ENCODE measurements at places on chromosomes 2 and 18.

DNA sequence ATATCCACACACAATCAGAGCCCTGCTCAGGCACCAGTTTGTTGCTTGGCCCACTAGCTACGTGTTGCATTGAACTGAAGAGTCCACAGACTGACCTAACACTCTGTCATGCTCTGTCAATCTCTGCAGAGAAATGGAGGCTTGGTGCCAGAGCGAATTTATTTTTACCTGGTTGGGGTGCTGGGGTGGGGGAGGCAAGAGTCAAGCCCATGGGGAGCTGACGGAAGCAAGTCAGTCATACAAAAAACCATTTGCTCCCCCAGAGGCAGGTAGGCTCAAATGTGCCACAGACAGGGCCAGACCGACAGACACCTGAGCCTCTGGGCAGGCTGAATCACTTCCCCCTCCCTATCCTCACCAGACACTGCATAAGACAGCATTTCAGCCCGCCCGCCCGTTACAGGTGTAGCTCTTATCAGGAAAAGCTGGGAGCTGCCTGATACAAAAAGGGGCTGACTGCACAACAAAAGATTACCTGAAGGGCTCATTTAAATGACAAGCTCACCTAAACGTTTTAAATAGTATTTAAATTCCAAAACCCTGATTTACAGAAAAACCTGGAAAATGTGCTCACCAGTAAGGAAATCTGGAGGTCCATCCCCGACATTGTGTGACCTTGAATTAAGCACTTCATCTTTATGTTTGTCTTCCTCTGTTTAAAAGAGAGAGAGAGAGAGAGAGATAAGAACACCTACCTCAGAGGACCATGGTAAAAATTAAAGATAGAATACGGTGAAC is 2.1 kb upstream of the PCBP1 start:
- DNase-seq, result no peak

DNA sequence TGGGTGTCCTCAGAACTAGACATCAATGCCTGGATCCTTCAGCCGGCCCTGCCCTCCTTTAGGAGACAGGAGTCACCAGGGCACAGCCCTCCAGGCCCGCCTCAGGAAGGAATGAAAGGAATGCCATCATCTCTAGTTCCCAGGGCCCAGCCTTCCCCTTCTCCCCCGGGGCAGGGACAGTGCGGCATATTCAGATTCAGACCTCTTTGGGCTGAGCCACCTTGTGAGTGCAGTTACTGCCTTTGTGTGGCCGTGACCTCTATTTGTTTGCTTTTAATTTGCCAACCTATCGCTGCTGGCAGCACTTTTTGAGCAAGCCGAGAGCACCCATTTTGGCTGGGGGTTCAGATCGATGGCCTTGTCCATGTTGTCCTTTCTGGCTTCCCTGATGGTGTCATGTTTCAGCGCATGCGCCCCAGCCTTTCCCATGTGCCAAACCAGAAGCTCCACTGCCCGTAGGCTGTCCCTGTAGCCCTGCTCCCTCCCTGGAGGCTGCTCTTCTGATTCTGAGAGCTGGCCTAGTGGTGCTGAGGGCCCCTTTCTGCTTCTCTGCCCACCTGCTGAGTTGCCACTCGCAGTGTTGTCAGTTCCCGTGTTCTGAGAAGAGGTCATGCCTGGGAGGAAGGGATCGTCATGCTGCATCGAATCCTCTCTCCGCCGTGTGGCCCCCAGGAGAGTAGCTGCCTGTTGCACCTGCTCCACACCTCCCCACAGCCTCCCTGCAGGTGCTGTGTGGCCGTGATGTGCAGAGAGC is 10.9 kb downstream of the ANKRD23 start:
- peak; percentile 74 for DNase-seq

DNA sequence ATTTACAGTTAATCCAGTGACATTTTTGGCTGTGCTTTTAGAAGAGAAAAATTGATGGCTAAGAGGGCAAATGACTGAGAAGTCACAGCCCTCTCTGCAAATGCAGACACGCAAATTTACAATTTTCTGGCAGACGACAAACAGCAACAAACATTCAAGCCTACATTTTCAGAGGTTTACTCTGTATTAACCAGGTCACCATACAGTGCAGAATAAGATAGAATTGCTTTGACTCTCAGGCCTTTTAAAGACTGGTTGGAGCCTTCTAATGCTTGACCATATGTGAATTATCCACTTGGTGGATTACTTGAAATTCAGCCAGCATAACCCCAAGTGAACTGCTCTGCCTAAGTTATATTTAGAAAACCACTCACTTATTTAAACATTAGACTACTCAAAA is 280.9 kb upstream of the STON1 start:
- peak; percentile 3 for DNase-seq

DNA sequence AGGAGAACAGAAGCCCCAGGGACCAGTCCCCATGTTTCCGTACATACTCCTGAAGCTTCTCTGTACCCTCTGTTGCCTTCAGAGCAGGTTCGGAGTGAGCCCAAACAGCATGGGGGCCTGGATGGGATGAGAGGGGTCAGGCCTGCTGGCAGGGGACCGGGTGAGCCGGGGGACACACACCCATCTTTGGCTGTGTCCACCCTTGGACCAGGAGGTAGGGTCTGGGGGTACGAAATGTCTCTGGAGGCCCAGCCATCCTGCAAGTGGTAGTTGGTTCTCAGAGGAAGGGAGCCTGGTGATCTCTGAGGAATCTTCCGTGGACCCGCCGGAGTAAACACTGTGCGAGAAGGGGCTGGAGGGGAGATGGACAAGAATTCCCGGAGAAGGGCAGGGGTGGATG is 15.3 kb downstream of the FBLN7 start:
- no peak for DNase-seq

GRCh38 chr18:44171301-44171700 is 509.4 kb upstream of the SETBP1 start:
- DNase-seq, result no peak

- DNase-seq, result no peak
These were observed 46.1 kb downstream of the EDAR start for GRCh38 chr2:108942888-108943287.

GRCh38 chr2:172698041-172698863 is 37.4 kb upstream of the RAPGEF4 start:
- DNase-seq, result peak; percentile 59

DNA sequence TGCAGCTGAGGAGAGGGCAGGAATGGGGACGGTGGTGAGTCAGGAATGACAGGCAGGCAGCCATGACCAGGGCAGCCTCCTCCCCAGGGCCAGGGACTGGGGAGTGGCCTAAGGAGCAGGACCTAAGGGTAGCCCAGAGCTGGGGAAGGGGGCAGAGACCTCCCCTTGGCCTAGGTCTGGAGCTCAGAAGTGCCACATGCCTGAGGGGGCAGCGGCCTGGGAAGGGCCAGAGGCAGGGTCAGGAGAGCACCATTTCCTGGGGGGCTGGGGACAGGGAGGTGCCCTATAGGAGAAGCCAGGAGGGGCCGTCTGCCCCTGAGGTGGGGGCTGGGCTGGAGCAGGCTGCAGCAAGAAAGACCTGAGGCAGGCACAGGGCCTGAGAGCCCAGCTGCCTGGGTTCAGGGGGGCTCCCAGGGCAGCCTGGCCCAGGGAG is 20.9 kb downstream of the CFLAR start:
- DNase-seq, result no peak

- no peak for DNase-seq
These were observed 22.6 kb downstream of the CHMP1B start for GRCh38 chr18:11873670-11874340.

DNA sequence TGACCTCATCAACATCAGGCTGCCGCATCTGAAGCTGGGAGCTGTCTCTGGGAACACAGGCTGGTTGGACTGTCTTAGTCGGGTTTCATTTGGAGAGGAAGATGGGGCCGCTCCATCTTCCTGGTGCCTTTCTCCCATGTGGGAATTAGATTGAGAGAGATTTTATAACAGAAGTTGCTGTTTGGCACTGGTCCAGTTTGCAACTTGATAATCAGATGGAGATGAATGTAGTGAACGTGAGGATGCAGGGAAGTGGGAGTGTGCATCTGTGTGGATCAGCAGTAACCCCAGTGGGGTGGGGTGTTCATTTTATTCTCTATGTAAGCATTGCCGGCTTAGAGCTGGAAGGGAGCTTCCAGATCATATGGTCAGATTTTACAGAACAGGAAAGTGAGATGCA is 250.9 kb downstream of the DCDC2C start:
- DNase-seq, result no peak

GRCh38 chr18:3251963-3252277 is 4.3 kb downstream of the MYL12A start:
- DNase-seq, result no peak

DNA sequence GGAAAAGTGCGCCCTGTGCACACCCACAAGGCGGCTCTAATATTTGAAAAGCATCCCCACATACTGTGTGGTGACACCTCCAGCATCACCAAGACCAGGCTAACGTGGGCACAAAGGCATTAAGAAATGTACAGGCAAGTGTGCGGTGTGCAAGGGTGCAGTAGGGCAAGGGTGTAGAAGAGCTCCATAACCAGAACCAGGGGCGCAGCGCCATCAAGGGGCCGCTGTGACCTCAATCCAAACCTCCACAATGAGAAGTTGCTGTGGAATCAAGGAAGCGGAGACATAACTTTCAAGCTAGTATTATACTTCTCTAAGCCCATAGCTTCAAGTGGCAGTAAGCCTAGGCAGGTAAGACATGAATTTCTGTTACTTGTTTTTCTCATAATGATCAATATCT is 13.0 kb downstream of the L3MBTL4 start:
- no peak for DNase-seq

- peak; percentile 2 for DNase-seq
These were observed 155.0 kb upstream of the SLC8A1 start for GRCh38 chr2:40606862-40607261.

DNA sequence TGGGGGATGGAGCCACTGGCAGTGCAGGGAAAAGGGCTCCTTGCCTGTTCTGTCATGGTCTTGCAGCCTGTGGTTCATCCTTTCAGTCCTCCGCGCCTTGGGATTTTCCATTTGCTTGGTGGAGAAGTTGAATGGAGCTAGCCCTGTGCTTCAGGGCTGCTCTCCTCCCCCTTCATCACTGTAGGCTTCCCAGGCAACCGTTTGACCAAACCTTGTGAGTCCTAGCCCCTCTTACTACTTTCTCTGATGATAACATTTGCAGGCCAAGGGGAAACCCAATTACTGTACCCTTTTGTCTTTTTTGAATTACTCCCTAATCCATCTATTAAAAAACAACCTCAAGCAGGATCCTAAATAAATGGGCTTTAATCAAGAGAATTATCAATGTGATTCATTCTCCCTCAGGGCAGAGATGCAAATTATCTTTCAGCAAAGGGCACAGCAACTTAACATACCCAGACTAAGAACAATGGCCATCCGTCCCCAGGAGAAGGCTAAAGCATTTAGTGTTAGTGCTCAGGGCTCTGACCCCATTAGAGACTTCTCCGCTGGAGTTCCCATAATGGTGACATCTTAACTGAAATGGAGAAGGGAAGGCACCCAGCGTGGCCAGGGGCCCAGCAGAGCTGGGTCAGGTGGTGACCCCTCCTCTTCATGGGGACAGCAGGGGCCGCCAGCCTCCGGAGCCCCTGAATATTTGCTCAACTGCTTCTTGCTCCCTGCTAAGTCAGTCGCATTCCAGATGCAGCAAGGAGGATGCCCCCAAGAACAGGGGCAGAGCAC is 40.7 kb downstream of the RHOB start:
- no peak for DNase-seq

DNA sequence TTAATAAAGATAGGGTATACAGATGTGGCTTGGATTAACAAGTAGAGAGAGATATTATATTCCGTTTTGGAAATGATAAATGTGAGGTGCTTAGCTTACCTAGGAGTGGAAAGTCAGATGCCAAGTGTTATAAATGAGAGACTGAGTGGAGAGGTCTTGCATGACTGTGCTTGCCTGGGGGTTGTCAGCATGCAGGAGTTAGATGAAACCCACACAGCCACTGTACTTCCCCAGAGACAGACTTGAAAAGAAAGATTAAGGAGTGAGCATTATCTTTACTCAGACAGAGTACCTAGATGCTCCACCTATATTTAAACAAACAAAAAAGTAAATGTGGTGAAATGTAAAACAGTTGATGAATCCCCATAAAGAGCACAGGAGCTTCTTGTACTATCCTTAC is 482.7 kb downstream of the RIT2 start:
- no peak for DNase-seq
